Inflammatory macrophage (primary cell): ENCODE measurements at places on chromosomes 4 and X.
A peak's percentile ranks its signal among the peaks of the same experiment; 100 is the strongest.

DNA sequence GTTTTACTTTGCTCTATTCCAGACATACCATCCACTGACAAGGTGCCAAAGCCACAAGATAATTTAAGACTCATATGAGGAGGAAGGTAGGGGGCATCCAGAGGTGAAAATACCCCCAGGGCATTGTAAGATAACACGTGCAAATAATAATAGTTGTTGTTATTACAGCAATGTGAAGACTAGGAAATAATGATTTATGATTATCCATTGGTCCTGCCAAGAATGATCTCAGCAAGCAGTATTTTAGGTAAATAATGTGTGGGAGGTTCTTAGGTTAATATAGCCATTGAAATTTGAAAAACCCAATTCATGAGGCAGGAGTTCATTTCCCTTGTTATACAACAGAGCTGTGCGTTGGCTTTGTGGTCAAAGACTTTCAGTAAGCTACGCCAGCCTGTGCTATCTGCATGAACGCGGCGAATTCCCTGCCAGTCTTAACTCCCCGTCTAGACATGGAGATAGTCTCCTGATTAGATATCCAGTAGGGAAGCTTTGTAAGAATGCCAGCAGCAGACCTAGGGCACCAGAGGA is 47.2 kb upstream of the MXRA5 start:
- no peak for DNase-seq

- peak; percentile 14 for DNase-seq
These were observed 64.1 kb upstream of the LAS1L start for GRCh38 chrX:65598559-65599147.

- DNase-seq: no peak
These were observed 39.7 kb downstream of the LGI2 start for GRCh38 chr4:24991015-24991414.

GRCh38 chrX:82127228-82128123 is 925.6 kb downstream of the SH3BGRL start:
- no peak for DNase-seq

DNA sequence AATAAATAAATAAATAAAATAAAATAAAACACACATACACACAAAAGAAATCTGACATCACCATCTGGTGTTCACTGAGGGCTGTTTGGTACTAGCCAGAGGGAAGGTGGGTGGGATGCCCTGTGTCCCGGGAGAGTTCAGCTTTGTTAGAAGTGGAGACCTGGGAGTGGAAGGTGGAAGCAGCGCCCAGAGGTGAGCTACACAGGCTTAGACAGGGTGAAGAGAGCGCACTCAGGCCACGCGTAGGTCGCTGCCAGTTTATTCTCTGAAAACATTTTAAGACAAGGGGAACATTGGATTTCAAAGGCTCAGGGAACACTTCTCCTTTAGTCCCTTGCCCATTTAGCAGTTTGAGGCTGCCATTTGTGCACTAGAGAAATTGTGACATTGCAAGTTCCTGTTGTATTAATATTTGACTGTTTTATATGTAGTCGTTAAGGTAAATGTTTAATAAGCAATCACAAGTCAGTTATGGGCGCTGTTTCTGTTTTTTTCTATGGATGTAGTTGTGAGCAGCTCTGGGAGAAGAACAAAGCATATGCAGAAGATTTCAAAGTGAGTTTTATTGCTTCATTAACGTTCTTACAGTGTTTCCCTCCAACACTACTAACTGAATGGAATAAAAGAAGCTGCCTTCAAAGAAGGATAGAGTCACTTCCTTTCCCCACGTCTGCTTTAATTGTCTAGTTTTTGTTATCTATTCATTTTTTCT is 405.5 kb upstream of the NR3C2 start:
- DNase-seq: no peak

DNA sequence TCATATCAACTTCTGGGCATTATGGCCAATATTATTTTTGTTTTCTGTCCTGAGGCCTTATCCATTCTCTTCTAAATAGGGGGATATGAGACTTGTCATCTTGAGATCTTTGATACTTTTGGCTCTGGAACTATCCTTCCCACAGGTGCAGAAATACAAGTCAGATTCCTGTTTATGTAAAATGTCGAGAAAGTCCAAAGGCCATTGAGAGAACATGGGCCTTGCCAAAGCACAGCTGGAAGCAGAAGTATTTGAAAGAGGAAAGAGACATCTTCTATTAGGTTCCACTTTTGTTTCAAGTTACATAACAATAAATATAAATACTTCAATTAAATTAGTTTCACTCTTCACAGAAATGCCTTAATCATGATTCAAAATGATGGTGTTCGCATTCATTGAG is 20.8 kb upstream of the PRSS48 start:
- DNase-seq: no peak
